Stomach (tissue), 19 donors: ENCODE measurements at places on chromosomes 1 and 21. TPM values are rescaled to one million over a fixed set of nuclear protein-coding genes. Genes with fewer than 3 reads are reported as not detected.

- no peak for DNase-seq
These were observed 53.8 kb upstream of the LYPLAL1 start for GRCh38 chr1:219119839-219120238.

- DNase-seq: no peak
These were observed 95.3 kb downstream of the COP1 start for GRCh38 chr1:176111835-176112234.

DNA sequence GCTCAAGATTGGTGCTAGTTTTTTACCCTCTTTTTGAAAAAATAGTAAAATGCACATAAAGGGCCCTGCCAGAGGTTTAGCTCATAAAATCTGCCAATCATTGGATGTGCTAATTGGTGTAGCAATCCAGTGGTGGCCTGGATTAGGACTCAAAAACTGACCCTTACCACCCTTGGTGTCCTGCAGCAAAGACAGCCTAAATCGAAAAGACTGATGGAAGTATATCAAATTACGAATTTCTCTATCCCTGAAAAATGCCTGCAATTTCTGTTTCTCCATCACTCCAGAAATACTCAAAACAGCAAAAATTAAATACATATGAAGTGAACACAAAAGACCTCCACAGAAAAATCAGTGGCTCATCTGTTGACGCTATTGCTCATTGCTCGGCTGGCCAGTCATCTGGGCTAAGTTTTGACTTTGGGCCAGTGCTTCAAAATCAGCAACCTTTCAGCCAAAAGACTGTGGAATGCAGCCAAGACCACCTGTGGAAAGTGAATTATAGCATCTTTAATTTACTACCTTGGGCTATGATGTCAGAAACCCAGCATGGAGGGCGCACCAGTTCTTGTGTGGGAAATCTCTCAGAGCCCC is 30.0 kb downstream of the WLS start:
- DNase-seq: no peak

CYP4Z1 gene
- total RNA-seq: 5.5 TPM

DNA sequence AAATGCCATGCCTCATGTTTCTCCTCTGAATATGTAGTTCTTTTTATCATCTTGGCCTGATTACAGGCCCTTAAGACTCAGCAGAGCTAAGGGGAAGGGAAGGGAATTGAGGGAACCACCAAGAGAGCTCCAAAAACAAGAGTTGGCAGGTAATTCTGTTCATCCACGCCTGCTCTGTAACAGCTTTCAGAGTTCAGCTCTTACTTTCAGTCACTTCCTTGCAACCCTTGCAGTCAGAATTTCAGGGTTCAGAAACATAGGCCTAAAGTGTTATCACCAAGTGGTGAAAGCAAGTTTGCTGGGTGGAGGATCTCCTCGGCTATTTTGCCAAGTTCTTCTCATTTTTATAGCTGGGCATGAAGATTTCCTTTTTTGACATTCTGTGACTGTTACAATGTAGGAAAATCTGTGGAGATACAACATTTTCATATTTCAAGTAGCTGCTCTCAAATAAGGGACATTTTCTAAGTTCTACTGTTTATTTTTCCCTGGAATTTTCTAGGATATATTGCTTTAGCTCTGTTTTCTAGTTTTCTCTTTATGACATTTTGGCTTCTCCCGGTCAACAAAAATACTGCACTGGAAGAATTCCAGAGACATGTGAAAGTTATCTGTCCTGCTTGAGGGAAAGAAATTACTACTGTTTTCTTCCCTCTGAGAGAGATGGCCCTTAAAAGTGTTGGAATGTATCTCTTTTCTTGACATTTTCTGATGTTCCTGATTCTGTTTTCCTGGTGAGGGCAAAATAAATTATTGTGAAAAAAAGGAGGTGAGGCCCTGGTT is 251.8 kb upstream of the ST6GALNAC5 start:
- no peak for DNase-seq

TNNT2 gene
- total RNA-seq: not detected

DNA sequence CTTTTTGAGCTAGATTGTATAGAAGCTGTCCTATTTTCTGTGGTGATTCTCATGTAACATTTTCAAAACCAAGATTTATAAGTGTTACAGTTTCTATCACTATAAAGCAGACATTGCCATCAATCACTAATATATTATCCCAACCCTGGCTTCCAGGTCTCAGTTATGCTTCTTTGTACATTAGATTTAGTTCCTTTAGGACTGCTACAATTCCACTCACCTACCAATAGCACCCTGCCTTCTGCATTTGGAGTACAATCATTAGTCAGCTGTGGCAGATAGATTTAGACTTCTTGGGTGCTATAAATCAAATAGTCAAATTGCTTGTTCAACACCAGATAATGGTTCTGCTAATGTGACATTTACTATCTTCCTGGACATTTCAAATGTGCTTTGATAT is 281.6 kb downstream of the BRINP3 start:
- no peak for DNase-seq

TAL1 gene
- total RNA-seq: 4.5 TPM

DNA sequence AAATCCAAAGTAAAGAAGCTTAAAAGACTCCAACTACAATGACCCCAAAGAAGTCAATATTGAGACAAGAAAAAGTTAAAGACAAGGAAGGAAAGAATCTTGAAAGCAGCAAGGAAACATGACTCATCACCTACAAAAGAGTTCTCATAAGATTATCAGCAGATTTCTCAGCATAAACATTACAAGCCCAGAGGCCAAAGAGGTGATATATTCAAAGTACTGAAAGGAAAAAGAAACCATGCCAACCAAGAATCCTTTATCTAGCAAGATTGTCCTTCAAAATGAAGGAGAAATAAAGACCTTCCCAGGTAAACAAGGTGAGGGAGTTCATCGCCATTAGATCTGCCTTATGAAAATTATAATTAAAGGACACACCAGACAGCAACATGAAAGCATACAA is 49.8 kb downstream of the CSMD2 start:
- DNase-seq: no peak

LMOD1 gene
- 399 TPM for total RNA-seq

DNA sequence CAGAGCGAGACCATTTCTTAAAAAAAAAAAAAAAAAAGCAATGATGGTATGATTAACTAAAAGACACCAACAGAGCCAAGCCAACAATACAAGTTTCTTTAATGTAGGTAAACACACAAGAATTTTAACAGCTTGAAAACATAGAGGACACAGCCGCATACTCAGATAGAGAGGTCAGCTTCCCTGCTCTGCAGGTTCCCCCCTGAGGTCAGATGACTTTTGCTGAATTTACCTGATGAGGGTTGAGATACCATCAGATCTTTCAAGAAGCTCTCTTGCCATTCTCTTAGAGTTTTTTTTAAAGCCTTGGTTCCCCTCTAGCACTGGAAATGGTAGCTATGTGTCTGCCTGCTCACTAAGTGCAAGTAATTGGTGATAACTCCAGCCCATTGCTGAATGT is 31.1 kb downstream of the BCAS2 start:
- no peak for DNase-seq

REN gene
- total RNA-seq: not detected

GRCh38 chr1:243254927-243255790 is at the start of gene CEP170:
Gene CEP170 (minus strand): TSS chr1:243255281. CDS start chr1:243225280, 30,001 bp downstream.
- peak; percentile 88 for DNase-seq

RSPH1 gene
- total RNA-seq: 0.58 TPM

NECAP2 gene
- 43.1 TPM for total RNA-seq

TSHB gene
- not detected for total RNA-seq

DNA sequence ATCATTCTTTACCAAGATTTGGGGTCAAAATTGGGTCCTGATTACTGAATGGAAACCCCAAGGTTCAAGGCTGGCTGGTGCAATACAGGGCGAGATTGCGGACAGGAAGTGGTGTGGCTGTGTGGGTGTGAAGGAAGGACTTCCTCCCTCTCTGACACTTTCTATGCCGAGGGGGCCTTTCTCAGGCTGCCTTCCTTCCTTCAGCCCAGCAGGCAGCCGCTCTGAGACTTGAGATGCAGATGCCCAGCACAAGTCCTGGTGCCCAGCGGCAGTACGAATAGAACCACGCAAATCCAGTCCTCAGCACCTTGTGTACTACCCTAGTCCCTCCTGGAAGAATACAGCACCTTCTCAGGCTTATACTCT is 16.3 kb downstream of the BATF3 start:
- DNase-seq: no peak

DNA sequence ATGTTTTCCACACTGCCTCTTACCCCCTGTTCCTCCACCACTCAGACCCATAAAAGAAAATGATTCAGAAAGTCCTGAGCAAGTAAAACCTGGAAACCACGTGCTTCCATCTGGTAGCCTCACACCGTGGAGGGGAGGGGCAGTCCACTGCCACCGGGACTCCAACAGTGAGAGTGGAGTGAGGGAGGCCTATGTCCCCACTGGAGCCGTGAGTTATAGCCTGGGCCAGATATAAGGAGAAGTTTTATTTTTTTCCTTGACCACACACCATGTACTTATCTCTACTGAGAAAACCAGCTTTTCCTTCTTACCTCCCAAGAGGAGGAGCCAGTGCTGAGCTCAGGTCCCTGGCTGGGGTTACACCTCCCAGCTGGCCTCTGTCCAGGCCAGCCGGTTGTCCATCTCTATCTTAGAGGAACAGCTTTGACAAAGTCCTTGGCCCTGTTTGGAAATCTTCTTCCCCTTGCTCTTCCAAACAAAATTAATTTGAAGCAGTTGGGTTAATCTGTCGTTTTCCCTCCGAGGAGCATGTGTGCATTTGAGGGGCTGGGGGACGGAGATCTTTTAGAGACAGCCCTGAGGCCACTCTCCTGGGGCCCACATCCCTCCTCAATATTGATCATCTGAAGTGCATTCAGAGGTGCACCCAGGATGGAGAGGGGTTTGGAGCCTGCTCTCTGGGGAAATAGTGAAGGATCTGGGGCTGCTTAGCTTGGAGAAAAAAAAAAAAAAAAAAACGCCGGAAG is 49.1 kb upstream of the SERBP1 start:
- DNase-seq: peak; percentile 49

ZNF281 gene
- total RNA-seq: 24.5 TPM

GRCh38 chr1:172185211-172185610 is 235.3 kb upstream of the C1orf105 start:
- peak; percentile 75 for DNase-seq

DNA sequence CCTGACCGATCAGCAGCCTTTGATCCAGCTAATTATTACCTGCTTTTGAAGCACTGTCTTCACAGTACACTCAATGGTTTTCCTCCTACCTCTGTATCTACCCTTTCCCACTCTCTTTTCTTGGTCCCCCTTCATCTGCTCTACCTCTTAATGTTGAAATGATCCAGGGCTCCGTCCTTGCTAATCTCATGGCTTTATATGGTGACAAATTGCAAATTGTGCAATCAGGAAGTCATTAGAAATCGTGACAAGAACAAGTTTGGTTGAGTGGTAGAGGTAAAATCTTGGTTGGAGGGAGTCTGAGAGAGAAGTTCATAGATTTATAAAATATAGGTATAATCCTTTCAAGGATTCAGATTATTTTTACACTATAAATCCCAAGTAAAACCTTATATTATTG is 9.6 kb upstream of the CYB5R1 start:
- no peak for DNase-seq

DNA sequence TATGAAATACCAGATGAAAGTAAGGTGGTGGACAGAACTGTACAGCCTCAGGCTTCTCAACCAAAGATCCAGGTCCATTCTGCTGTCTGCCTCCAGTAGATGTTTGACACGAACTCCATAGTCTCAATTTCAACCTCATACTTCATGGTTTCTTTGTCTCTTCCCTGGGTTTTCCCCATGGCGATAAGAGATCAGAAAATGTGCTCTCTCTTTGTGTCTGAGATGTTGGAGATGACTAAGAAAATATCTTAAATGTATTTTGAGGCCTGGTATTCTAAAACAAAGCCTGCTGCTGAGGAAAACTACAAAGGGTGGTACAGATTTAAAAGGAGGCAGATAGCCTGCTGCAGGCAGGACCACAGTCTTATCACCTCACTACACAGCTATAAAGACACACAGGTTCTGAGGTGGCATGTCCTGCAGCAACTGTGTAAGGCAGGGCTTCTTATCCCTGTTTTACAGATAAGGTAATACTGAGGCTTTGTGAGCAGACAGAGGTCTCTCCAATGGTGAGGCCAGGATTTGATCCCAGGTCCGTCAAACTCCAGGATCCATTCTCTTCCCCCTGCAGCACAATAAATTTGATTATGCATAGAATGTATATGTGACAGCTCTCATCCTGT is 40.0 kb upstream of the CACNA1E start:
- DNase-seq: no peak

GRCh38 chr1:205162301-205162700 is 40.5 kb upstream of the RBBP5 start:
- no peak for DNase-seq

PLA2G2F gene
- total RNA-seq: 0.18 TPM

CASQ2 gene
- total RNA-seq: 21.9 TPM
